ENCODE measurements at places on chromosomes 7 and 10.

DNA sequence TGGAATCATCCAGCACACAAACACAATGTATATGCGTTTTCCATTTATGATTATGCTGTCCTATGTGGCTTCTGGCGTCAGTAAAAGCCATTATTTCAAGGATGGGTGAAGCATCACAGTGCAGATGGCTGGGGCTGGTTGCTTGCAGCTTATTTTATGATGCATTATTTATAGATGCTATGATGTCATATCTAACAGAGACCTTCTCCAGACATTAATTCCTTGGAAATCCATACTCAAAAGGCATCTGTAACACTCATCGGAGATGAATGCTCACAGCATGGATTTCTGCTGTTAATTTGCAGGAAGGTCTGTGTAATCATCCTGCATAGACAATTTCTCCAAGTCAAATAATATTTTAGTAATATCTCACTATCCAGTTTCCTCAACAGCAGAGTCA lies 7.2 kb downstream of the RGS10 start:
- no peak for DNase-seq

- no peak for DNase-seq
Measured at GRCh38 chr7:106693677-106694353, 32.9 kb upstream of the CCDC71L start.

DNA sequence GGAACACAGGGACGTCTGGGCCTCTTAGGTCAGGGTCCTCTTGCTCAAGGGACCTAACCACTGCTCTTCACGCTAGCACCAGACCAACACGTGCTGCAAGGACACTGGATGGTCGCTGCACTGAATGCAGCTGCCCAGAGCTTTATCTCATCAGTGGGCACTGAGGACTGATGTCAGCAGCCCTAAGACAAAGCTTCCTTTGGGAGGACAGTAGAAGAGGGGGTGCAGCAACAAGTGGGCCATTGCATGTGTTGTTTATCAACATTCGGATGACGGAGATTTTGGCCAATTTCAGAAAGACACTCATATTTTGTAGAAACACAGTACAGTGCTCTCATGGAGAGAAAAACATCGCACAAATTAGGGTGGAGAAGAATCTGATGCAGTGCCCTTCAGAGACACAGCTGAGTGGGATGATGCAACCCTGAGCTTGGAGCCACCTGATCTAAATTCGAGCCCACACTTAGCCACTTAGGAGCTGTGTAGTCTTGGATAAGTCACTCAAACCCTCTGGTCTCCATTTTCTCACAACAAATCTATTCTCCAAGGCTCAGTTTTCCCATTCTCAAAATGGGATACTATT lies 1.7 kb downstream of the OPALIN start:
- DNase-seq, result peak; percentile 90

GRCh38 chr7:102836977-102837376 lies 75.8 kb upstream of the LRRC17 start:
- DNase-seq, result no peak

DNA sequence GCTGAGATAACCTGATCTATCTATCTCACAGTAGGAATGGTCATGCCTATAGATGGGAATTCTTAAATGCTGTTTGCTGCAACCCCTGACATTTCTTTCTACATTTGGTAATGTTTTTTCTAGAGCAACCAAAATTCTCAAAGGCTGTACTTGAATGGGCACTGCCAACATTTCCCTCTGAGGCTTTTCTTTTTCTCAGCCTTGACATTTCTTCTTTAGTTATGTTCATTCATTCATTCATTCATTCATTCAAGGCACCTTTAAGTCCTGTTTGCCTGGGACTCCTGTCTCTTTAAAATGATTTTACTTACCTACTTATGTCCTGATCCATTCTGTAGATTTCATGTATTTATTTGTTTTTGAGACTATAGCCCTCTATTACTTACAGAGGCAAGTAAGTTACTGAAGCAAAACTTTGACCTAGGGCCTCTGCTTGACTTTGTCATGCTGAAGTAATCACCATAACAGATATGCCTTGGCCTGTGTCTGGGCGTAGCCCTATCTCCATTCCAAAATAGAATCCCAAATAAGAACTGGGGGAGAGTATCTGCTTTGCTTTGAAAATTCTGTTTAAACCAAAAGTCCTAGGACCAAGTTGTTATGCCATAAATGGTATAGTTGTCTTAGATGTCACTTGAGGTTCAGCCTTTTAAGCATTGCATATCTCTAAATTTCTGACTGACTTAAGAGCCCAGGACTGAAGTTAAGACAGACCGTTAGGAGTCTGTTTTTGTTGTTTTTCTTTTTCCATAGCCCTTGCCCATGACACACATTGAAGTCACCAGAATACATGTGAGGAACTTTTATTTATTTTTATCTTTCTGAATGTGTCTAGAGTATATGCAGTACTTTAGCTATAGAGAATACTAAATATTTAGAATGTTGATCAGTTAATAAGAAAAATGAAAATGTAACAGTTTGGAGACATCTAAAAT lies 59.2 kb downstream of the AKAP9 start:
- no peak for DNase-seq

- DNase-seq, result no peak
Measured at GRCh38 chr7:138066954-138067394, 9.3 kb upstream of the AKR1D1 start.

DNA sequence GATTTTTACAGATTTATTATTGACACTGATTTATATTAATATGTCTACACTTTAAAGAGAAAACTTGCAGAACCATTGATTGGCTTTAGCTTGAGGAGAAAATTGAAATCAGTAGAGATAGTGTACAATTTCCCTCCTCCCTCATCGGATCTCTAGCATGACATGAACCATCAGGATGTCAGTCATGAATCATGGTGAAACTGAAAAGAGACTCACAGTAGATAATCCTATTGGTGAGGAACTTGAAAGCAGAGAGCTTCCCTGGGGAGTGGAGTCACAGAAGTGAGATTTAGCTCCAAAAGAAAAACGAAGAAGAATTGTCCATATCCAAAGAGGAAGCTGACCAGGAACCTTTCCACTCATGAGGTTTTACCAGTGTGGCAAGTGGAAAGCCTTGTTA lies 346.8 kb downstream of the ABCA13 start:
- no peak for DNase-seq

GRCh38 chr10:71090801-71091200 lies 121.6 kb upstream of the UNC5B start:
- no peak for DNase-seq

- DNase-seq, result no peak
Measured at GRCh38 chr10:591646-592045, 97.8 kb downstream of the DIP2C start.

- no peak for DNase-seq
Measured at GRCh38 chr7:116577320-116577871, 52.6 kb downstream of the CAV1 start.

GRCh38 chr10:12471135-12471534 lies 121.8 kb downstream of the CAMK1D start:
- no peak for DNase-seq

- DNase-seq, result no peak
Measured at GRCh38 chr10:74383642-74384041, 232.6 kb downstream of the ADK start.

DNA sequence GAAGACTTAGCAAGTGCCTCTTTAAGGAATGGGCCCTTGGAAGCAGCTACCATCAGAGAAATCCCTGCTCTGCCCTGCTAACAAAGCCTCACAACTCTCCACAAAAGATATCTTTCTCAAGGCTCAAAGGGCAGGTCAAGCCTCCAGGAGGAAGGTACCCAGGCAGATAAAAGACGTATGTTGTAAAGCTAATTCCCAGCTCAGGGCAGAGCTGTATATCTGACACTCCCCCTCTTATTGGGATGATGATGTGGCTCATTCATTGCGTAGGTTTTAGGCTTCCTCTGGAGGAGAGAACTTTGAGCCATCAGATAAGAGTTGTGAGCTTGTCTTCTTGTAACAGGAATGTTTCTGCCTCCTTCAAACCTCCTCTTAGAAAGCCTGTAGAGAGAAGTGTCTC lies 145.4 kb downstream of the CALN1 start:
- DNase-seq, result no peak

GRCh38 chr7:143485500-143485899 lies 7.8 kb downstream of the TAS2R41 start:
- no peak for DNase-seq

DNA sequence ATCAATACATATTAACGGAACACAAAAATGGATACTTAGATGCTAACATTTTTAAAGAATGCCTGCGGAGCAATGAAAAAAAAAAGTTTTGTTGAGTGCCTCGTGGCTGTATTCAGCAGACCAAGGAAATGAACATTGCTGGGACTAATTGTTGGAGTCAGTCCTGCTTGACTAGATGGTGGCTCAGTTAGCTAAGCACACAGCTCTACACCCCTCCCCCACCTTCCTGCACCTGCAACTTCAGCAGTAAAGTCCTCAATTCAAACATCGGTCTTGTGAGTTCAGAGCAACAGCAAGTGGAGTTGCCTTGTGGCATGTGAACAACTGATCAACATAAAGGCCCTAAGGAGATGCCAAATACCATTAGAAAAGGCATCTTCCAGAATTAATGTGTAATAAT lies 326.0 kb upstream of the NPSR1 start:
- DNase-seq, result no peak

- peak; percentile 99 for DNase-seq
Measured at GRCh38 chr10:72273410-72274212, at the start of gene DDIT4. Gene DDIT4 (plus strand): TSS chr10:72273924. CDS start chr10:72274217, 293 bp downstream.

DNA sequence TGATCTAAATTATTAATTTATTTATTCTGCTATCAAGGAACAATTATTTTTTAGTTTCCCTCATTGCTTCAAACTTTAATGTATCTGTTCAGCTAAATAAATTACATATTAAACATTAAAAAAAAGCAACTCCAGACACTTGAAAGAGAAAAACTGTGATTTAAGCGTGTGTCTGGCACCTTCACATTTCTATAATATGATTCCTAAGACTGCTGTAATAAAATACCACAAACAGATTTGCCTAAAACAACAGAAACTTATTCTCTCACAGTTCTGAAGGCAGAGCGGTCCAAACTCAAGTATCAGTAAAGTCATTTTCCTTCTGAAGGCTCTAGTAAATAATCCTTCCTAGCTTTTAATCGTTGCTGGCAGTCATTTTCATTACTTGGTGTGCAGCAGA lies 580.4 kb upstream of the KCND2 start:
- no peak for DNase-seq

DNA sequence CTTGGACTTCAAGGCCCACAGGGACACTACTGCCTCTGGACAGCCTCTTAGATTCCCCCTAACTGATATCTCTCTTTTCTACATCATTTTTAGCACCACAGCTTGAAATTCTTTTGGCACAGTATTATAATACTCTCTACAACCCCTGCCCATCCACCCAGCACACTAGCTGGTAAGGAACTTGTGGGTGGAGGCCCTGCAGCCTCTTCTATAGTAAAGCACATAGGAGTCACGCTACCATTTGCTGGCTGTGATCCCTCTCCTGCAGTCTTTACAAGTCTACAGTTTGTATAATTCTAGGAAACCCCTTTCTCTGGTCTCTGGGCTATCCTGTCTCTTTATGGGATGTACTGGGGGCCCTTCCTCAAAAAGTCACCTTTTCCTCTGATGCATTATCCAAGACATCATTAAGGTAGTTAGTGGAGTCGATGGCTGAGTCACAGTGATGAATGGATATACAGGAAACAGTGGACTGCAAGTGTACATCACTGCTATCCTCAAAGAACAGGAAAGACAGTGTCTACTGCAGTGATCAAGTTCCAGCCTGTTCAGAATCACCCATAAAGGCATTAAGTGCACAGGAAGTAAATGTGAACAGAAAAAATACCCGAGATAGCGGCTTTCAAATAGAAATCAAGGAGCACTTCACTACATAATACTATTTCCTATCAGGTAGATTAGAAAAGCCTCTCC lies 54.4 kb downstream of the STK17A start:
- DNase-seq, result no peak

DNA sequence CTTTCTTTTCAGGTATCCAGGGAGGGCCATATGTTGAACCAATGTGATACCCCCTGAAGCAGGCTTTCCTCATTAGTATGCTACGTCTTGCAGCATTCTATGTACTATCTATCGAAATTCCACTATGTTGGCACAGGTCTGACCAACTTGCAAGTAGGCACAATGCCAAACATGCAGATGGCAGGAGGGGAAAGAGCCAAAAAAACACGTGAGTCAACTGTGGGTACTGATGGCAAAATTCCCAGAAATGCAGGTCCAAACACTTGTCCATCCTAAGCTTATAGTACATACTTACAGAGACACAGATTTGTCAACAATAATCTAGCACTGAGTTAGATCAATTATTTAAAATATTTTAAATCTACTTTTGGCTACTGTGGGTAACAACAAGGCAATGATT lies 394.9 kb downstream of the DGKB start:
- no peak for DNase-seq

GRCh38 chr7:69710768-69711438 lies 112.6 kb downstream of the AUTS2 start:
- DNase-seq, result no peak
